ENCODE measurements at places on chromosomes 5 and 9. TPM values are rescaled to one million over a fixed set of nuclear protein-coding genes. Genes with fewer than 3 reads are reported as not detected.

DNA sequence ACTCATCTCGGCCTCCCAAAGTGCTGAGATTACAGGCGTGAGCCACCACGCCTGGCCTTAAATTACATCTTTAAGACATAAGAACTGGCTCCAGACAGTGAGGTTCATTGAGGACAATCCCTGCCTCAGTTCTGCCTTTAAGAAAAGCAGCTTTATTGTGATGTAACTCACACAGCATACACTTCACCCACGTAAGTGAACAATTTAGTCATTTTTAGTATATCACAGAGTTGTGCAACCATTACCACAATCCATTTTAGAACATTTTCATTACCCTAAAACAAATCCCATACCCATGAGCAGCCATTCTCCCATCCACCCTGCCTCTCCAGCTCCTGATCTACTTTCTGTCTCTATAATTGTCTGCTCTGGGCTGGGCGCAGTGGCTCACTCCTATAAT, 24.0 kb upstream of the LTC4S start:
- no peak for DNase-seq

DNA sequence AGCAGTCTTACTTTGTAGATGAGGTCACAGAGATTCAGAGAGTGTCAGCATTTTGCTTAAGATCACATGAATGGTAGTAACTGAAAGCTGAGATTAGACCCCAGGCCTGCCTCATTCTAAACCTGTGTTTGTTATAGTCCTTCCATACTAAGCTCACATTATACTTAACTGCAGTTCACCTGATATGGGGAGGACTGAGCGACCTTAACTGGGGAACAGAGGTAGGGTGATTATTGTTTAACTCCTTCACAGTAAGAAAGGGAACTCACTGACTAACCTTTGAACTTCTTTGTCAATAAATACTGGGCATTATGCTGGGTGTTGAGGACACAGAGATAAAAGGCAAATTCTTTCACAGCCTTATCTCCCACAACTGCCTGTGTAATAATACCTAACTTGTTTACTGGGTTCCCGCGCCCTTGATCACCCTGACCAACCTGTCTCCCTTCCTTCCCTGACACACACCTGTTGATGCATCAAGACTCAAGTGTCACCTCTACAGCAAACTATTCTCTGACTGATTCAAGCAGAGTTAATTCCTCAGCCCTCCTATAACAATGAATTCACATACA, 27.2 kb downstream of the DEPDC1B start:
- DNase-seq: no peak

GRCh38 chr9:85001925-85002324, 332.4 kb downstream of the NTRK2 start:
- DNase-seq: no peak

ARSI gene
- 1.1 TPM for total RNA-seq

DNA sequence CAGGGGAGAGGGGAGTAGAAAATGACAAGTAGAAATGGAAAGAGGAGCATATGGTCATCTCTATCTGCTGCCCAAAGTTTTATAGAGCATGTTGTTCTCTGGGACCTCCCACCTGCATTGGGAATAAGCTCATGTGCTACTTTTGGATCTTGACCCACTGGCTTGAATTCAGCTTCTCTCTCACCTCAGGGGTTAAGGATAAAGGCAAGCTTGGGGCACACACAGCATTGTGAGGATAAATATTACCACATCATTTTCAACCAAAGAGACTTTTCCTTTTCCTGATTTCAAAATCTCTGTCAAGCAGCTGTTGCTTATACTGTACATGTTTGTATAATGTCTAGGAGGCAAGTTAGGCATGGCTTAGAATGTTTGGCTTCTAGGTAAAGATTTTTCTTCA, 16.6 kb downstream of the ATP10B start:
- no peak for DNase-seq

DNA sequence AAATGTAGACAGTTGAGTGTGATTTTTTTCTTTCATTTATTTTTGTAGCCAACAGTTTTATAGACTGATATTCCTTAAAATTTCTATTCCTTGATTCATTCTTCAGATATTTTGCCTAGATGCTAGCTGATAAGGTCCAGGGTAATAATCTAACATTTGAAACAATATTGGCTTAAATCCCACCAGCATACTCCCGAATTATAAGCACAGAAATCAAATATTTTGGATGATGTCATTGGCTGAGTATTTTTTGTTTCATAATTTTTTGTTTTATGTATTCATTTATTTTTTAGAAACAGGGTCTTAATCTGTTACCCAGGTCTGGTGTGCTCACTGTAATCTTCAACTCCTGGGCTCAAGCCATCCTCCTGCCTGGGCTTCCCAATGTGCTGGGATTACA, 88.4 kb downstream of the ISL1 start:
- no peak for DNase-seq

DNA sequence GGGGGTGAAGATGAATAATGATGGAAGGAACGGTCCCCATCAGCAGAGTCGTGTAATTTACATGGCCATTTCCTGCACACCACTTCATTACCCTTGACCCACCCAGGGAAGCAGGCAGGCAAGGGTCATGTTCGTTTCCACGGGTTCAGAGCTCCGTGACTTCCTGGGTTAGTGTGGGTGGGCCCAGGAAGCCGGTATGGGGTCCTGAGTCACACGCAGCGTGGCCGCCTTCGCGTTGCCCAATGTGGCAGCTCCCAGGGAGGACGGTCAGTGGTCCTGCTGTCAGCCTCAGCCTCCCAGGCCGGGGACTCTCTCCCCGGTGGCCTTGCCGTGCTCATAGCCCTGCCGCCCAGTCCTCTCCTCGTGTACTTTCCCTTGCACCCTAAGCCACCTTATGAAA, 5.1 kb upstream of the TERT start:
- peak; percentile 10 for DNase-seq

DNA sequence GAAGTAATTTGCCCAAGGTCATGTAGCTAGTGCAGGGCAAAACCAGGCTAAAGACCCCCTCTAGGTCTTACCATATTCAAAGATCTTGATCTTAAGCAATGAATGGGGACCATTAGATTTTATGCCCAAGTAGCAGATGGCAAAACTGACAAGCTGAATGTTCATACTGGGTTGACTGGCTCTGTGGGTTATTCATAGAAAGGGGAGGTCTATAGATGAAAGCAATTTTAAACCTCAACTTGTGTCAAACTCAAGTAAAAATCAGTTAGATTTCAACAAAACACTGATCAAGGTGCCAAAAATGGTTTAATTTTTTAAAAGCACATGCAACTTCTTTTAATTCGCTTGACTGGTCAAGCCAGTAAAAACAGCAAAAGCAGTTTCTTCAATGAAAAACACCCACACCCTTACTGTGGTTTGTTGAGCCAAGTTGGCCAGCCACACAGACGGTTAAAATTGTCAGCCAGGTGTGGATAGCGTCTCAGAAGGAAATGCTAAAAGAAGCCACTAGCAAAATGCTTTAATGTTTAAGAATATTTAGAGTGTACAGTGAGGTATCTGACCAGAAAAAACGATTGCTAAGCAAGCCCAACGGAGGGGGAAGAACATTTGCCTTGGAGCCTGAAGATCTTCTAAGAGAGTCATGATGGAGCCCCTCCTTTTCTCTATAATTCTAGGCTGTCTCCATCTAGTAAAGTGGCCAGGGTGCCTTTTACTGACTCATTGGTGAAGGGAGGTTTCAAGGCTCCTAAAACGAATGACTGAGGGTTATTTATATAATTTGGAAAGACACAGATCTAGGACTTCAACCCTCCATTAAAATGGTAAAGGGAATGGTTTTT, 539.6 kb upstream of the CLINT1 start:
- no peak for DNase-seq

GPR151 gene
- not detected for total RNA-seq

IL3 gene
- total RNA-seq: not detected

PCDHB14 gene
- 3.8 TPM for total RNA-seq

- no peak for DNase-seq
Measured at GRCh38 chr5:176559683-176560082, 10.5 kb downstream of the CDHR2 start.

SSBP2 gene
- 82.8 TPM for total RNA-seq

CDKN2B-AS1 gene
- total RNA-seq: 1.4 TPM

GRCh38 chr5:98927242-98927988, 1.4 kb downstream of the CHD1 start:
- peak; percentile 56 for DNase-seq

GRCh38 chr9:95508968-95509850, 7.6 kb downstream of the PTCH1 start:
- DNase-seq: peak; percentile 81

DNA sequence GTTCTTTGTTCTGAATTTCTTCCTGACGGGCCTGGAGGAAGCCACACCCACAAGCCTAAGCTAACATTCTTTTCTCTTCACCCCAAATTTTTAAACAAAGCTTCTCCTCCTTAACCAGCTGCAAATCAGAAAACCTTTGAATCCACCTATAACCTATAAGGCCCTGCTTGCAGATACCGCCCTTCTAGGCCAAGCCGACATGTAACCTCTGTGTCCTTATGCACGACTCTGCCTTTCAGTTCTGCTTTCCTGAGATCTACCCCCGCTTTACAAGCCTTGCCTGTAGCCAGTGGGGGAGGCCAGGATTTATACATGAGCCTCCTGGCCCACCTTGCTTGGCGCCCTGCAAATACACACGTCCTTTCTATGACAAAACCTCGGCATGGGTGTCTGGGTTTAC, 19.3 kb downstream of the BRD9 start:
- no peak for DNase-seq
